Naive B cell (primary cell): ENCODE measurements at places on chromosomes 5 and 9.

DNA sequence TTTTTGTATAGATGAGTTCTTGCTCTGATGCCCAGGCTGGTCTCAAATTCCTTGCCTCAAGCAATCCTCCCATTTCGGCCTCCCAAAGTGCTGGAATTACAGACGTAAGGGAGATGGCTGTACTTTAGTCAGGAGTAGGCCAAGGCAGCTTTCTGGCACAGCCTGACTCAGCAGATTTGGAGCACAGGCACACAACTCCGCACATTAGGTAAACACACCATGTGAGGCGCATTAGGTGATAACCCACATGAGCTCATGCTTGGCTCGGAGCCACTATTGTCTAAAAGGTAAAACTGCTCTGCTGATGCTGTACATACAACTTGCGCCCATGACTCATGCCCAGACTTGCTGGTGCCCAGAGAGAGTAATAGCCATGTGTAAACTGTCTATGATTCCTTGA is 1157.9 kb downstream of the TAF11L14 start:
- no peak for DNase-seq

DNA sequence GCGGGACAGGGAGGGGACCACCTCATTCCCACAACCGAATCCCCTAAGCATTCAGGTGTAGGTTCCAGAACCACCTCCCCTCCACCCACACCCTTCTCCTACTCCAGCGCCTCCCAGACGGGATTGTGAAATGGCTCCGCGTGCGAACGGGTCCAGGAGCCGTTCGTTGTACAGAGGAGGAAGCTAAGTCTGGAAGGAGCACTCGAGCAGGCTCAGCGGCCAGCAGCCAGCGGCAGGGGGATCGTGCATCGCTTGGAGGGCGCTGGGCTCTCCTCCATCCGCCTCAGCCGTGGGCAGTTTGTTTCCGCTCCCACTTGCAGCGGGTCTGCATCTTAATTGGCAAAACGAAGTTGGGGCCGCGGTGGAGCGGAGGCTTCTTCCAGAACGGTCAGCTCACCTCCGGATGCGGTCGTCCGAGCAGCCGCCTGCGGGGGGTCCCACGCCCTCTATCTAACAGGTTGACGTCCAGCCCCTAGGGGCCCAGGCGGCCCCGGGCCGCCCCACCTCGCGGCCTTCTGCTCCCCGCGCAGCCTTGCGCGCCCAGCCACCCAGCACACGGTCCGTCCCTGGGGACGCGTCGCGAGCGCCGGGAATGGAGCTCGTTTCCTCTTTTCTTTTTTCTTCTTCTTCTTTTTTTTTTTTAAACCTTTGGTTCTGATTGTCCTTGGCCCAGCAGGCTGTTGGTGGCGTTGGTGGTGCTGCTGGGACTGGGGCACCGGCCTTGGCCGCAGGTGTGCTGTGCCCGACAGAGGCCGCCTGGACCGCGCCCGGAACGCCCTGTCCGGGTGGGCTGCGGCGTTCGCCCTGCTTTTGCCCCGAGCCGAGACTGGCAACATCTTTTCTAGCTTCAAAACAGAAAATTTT is 3.9 kb upstream of the BARX1 start:
- peak; percentile 68 for DNase-seq

DNA sequence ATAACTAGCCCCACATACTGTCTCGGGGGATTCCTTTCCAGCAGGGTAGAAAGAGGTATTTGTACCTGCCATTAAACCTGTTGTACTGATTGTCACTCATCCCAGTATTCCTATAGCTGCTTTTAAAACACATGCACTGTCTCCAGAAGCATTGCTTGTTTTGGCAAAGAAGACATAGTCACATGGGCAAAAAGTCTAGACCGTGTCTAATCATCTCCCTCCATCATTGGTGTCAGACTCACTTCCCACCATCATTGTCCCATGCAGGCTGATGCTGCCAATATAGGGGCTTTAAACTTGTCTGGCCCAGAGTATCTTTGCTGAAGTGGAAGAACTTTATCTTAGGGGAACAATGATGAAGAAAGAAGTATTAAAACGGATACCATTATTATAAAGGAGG is 12.6 kb downstream of the DNAJC21 start:
- DNase-seq = no peak

GRCh38 chr5:963673-964531 is 44.7 kb upstream of the NKD2 start:
- peak; percentile 50 for DNase-seq

- no peak for DNase-seq
Measured at GRCh38 chr5:116453988-116454411, 120.6 kb downstream of the SEMA6A start.

GRCh38 chr5:14850419-14851049 is 21.0 kb downstream of the ANKH start:
- no peak for DNase-seq

DNA sequence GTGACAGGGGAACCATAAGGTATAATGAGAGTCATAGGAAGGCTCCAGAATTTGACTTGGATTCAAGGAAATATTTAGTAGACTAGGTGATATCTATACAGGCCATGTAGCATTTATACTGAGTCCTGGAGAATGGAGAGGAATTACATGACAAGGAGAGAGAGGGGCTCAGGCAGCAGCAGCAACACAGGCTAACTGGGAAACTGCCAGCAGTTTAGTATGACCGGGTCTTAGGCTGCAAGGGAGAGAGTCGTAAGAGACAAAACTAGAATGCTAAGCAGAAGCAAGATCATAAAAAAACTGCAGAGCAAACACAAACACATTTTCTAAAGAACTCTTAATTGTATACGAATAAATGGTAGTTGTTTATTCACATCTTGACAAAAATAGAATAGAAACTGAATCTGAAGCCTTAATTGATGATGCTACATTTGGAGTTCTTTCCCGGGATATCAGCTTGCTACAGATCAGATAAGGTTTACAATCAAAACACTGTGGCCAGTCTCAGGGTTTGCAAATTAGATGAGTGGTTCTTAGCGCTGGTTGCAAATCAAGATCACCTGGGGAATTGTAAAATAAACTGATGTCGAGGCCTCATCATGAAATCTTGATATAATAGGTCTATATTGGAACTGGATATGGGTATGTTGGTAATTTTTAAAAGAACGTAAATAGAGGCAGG is 480.0 kb upstream of the C9orf72 start:
- DNase-seq = no peak

GRCh38 chr9:114035221-114035844 is 42.8 kb downstream of the AMBP start:
- DNase-seq = no peak

- no peak for DNase-seq
Measured at GRCh38 chr9:129094387-129095169, 13.7 kb downstream of the DOLPP1 start.

DNA sequence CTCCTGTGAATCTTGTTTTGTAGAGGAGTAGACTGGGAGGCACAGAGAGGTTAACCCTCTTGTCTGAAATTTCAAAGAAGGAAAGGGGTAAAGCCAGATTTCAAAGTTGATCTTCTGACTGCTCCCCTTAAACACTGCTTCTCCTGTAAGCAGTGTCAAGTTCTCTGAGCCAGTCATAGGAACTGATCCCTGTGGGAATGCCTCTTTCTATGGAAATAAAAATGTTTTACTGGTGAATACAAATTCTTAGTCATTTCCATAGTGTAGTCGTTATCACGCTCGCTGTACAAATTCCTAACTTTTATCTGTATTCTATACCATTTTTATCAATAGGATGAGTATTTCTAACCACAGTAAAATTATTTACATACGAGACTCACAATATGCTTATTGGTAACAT is 66.3 kb upstream of the PRRC1 start:
- DNase-seq = no peak

DNA sequence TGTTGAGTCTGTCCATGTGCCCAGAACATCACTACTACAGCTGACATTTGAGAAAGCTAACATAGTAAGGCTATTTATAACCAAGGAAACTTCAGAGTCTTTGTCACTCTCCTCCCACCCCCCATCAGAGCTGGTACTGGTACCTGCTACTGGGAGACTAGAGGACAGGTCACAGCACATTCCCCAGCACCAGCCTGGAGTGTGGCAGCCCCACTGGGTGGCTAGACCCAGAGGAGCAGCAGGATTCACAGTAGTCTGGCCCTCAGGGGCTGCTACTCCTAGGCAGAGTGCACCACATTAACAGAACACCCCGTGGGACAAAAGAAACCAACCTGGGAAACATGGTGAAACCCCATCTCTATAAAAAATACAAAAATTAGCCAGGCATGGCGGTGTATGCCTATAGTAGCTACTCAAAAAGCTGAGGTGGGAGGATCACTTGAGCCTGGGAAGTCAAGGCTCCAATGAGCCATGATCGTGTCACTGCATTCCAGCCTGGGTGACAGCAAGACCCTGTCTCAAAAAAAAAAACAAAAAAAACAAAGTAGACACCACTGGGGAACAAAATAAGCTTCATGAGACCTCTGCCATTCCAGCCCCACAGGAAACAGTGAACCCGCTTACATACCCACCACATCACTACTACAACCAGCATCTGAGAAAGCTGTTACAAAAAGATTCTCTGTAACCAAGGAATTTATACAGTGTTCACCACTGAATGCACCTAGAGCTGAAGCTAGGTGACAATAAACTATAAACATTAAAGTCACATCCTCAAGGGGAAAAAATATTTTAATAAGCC is 26.3 kb upstream of the PTGER4 start:
- no peak for DNase-seq

- DNase-seq = no peak
Measured at GRCh38 chr5:52674815-52675545, 112.7 kb upstream of the ITGA1 start.

GRCh38 chr5:179912951-179913350 is 5.3 kb upstream of the TBC1D9B start:
- no peak for DNase-seq

GRCh38 chr9:72726947-72727346 is 205.5 kb downstream of the TMC1 start:
- DNase-seq = no peak

GRCh38 chr5:80541392-80541791 is 28.7 kb downstream of the ANKRD34B start:
- no peak for DNase-seq

DNA sequence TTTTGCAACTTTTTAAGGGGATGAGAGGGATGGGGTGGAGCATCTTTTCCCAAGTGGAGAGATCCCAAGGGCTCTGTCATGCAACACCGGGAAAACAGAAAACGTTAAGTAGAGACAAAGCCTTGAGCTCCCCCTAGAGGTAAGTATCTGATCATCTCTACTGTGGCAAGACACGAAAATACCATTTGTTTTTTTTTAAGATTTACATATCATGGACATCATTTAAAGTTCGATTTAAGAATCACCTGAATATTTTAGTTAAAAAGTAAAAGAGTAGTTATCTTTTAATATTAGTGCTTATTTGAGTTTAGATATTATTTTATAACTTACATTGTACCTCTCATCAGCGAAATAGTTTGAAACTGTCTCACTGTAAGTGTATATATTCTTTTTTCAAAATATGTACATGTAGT is 200.4 kb downstream of the LRRC70 start:
- DNase-seq = peak; percentile 14

- DNase-seq = no peak
Measured at GRCh38 chr5:169126481-169127021, 174.4 kb downstream of the SLIT3 start.

- no peak for DNase-seq
Measured at GRCh38 chr5:2095011-2095410, 212.3 kb upstream of the IRX4 start.

DNA sequence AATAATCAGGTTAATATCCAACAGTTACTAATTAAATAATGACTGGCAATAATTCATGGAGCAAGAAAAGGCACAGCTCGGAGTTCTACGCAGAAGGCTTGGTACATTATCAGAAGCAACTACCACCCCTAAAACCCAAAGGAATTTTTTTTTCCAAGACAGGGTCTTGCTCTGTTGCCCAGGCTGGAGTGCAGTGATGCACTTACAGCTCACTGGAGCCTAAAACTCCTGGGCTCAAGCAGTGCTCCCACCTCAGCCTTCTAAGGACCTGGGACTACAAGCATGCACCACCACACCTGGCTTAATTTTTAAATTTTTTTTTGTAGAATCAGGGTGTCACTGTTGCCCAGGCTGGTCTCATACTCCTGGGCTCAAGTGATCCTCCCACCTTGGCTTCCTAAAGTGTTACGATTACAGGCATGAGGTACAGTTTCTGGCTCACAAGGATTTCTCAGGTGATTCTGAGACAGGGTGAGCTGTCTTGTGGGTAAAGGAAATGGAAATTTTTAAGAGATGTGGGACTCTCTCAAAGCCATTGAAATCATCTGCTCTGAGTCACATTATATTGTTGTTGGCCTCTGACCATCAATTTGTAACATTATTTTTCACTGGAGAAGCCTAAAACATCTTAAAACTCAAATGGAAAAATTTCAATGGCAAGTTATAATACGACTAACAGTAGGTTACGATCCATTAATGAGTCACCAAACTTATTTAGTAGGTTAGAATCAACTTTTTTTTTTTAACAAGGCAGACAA is 19.7 kb upstream of the HSDL2 start:
- DNase-seq = no peak

DNA sequence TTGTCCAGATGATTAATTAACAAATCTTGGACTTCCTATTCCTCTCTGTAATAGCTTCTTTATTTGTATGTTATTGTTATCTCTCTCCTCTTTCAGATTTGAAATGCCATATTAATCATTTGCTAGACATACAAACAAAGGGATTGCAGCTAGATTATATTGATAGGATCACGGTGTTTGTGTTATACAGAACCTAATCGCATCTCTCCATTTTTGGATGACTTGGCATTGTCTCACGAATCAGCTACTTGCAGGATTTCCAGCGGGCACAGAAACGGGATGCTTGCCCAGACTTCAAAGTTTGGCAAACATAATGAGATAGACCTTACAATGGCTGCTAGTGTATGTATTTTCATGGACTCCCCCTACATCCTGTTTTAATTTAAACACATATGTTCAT is 368.1 kb downstream of the TLE4 start:
- DNase-seq = no peak

- no peak for DNase-seq
Measured at GRCh38 chr9:96467784-96468183, 17.8 kb downstream of the HABP4 start.

GRCh38 chr9:68904454-68904853 is 109.5 kb downstream of the PRKACG start:
- no peak for DNase-seq

DNA sequence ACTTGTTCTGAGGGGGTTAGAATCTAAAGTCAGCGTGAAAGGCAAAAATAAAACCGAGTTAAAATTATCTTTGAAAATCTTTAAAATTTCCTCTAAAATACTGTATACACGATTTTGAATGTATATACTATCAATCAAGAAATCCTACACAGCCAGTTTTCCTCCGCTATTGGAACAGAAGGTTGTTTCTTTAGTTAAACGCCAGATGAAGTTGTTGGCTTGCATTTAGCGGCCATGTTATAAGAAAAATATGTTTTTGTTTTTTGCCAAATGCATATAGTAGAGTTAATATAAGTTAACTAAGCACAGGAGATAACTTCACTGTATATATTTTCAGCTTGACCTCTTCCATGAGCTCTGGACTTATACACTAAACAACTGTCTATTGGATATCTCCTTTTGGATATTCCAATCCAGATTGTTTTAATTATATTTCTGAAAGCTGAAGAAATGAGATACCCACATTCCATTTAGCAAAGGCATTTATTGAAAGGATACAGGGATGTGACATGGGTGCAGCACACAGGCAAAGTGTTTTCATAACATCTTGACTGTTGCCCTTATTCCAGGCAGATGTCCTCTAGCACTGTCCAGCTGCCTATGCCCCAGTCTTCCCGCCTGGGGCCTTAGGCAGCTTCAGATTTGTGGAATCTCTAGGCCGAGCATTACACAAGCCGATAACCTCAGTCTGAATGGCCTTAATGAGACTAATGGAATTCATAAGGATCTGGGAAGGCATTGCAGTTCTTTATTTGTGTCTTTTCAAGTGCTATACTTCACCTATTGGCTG is 10.0 kb upstream of the ATG10 start:
- no peak for DNase-seq
